Heart right ventricle (tissue), 16 donors: ENCODE measurements at places on chromosomes 11 and 22. TPM values are rescaled to one million over a fixed set of nuclear protein-coding genes. Genes with fewer than 3 reads are reported as not detected.
A peak's percentile ranks its signal among the peaks of the same experiment; 100 is the strongest.

The MMP3 gene
- not detected for polyA plus RNA-seq

- no peak for DNase-seq
Measured at GRCh38 chr11:60348116-60348515, 21.1 kb downstream of the MS4A6E start.

GRCh38 chr11:67542169-67542568 lies 18.9 kb upstream of the CABP2 start:
- no peak for DNase-seq

- DNase-seq = no peak
Measured at GRCh38 chr22:32701034-32701433, 100.5 kb upstream of the TIMP3 start.

- no peak for DNase-seq
Measured at GRCh38 chr22:46843821-46844255, 81.4 kb downstream of the TBC1D22A start.

- no peak for DNase-seq
Measured at GRCh38 chr11:111443032-111443431, 64.0 kb upstream of the POU2AF1 start.

- peak; percentile 23 for DNase-seq
Measured at GRCh38 chr11:70326365-70326811, 55.9 kb downstream of the PPFIA1 start.

DNA sequence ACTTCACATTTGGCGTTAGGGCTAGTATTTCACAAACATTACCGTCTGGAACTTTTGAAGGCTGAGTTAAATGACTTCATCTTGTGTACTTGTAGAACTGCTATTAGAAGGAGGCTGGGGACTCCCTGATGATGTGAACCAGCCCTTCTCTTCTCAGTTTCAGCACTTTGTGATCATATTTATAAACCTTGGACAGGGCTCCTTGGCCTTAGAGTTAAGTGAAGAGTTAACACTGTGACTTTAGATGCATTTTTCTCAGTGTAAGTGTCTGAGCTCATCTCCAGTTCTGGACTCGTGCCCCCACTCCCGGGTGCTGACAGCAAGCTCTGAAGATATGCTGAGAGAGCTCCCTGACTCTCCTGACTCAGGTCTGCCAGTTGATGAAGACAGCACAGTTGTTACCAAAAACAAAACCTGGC lies 8.4 kb downstream of the MIAT start:
- DNase-seq = no peak

DNA sequence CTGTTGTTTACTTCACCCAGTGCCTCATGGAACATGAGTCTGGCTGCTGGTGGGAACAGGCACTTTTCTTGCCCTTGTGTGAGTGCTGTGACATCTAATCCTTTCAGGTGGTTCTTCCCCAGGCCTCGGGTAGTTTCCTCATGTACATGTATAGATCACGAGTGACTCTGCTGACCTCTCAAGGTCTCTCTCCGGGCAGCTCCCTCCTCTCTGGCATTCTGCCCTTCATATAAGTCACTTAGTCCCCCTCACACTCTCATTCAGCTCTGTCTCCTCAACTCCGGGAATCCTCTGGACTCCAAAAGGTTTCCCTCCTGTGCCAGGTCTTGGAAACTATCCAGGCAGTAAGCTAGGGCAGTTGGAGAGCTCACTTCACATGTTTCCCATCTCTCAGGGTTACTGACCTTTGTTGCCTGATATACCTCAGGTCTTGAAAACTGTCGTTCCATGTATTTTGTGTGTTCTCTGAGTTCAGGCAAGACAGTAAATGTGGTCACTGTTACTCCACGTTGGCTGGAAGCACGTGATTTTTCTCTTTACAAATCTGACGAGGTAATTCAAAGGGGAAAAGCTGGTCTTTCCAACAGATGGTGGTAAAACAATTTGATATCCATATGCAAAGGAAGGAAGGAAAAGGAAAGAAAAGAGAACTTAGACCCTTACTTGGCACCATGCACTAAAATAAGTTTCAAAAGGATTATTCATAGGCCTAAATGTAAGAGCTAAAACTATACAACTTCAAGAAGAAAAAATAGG lies 40.5 kb upstream of the PITPNB start:
- DNase-seq = no peak

GRCh38 chr11:111499483-111499882 lies 12.7 kb downstream of the BTG4 start:
- DNase-seq = no peak

GRCh38 chr11:115497303-115497702 lies 6.9 kb downstream of the CADM1 start:
- no peak for DNase-seq
